Fibroblast of skin of left biceps (primary cell): ENCODE measurements at places on chromosomes 11 and 22.

DNA sequence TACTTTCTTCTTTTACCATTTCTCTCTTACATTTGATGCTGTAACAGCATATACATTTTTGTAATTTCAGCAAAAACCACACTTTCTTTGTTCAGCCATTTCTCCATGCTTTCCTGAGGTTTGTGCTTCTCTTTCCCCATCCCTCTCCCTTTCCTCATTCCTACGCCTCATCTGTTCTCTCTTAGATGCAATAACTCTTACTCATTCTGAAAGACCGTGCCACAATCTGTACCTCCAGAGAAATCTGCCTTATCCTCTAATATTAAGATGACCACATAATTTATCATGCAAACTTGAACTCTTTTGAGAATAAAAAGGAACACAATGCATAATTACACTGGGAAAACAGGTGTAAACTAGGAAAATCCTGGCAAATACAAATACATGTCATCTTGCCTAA is 588.9 kb downstream of the JRKL start:
- DNase-seq, result no peak

- DNase-seq, result peak; percentile 99
Measured at GRCh38 chr11:12075822-12076821, 34.3 kb upstream of the MICAL2 start.

DNA sequence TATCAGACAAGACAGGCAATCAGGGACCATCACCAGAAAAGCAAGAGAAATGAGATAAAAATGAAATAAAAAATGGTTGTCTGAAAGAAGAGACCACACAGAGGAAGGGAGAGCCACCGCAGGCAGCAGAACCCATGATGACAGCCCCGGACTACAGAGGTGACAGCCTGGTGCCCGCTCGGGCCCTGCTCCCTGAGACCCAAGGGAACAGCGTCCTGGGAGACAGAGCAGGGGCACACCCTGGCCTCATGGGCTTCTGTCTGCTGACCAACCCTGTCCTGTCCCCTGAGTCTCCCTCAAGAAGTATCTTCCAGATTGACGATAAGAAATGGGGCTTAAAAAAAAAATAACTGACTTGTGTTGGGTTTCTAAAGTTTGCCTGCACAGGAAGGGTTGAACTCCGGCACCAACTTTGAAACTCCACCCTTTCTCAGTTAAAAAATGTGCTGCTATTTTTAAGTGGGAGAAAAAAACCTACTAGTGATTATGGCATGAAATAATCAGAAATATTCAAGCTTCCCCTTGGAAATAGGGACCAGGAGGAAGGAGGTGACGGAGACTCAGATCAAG is 70.1 kb upstream of the TTLL12 start:
- no peak for DNase-seq

- DNase-seq, result no peak
Measured at GRCh38 chr11:1549338-1550330, 22.4 kb downstream of the DUSP8 start.

- DNase-seq, result no peak
Measured at GRCh38 chr22:45903355-45904135, 73.4 kb downstream of the WNT7B start.

- no peak for DNase-seq
Measured at GRCh38 chr11:111466615-111467014, 45.6 kb downstream of the BTG4 start.

- DNase-seq, result no peak
Measured at GRCh38 chr11:84384731-84385130, 1098.6 kb upstream of the CCDC90B start.

- no peak for DNase-seq
Measured at GRCh38 chr11:7905961-7906429, 25.1 kb downstream of the OR10A6 start.

- no peak for DNase-seq
Measured at GRCh38 chr11:93718057-93718563, 23.2 kb downstream of the TAF1D start.

DNA sequence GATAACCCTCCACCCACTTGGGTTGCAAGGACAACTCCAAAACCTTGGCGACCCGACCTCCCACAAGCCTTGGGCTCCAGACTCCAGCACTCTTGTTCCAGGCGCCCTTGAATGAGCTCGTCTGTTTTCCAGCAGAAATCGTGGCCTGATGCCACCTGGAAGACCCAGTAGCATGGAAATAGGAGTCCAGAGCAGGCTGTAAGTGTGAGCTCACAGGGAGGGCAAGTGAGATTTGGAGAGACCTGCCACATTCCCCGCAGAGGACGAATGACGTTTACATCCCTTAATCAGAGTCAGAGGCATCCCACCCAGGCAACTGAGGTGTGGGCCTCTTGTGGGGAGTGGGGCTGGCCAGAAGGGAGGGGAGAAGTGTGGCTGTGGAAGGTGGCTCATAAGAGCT is 71.9 kb downstream of the LDLRAD3 start:
- DNase-seq, result no peak

GRCh38 chr11:116525961-116526495 is 246.8 kb downstream of the BUD13 start:
- DNase-seq, result no peak

DNA sequence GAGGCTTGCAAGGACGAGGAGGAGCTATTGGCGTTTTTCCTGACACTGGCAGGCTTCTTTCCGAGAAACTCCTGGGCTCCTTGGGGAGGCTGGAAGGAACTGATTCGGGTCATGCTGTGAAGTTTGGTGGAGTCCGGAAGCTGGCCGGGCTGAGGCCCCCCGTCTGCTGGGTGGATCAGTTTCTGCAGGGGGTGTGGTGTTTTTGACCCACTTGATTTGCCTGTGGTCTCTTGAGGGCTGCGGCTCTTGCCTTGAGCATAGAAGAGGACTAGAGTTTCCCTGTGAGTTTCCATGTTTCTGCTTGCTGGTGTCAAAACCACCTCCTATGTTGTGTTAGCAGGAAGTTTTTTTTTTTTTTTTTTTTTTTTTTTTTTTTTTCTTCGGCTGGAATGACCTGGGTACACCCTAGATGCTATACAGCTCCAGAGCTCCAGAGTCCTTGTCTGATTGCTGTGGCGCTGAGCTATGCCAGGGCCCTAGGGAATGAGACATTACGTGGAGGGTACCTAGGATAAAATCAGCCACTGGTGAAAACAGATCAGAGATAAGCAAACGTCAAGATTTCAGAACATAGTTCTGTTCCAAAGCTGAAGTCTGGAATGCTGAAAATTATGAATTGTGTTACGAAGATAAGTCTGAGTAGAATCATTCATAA is 728 bp downstream of the TBC1D22A start:
- no peak for DNase-seq

- DNase-seq, result no peak
Measured at GRCh38 chr11:59810911-59811259, 307 bp upstream of the MRPL16 start.

GRCh38 chr11:86408845-86409244 is 34.2 kb downstream of the CCDC81 start:
- DNase-seq, result no peak

DNA sequence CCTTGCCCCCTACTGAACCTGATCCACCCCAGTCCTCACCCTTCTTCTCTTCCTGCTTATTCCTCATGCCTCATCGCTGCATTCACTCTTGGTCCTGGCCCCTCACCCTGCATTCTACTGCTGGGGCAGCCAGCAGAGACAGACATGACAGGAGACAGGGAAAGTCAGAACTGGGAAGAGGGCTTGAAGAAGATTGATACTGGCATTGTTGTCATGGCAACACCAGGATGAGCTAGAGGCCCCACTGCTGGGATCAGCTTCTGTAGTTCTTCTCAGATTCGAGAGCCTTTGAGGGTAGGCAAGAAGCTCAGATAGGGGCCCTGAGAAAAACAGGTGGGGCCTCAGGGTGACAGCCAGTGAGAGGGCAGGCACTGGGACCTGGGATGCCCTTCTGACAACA is 264.3 kb downstream of the MIAT start:
- no peak for DNase-seq

DNA sequence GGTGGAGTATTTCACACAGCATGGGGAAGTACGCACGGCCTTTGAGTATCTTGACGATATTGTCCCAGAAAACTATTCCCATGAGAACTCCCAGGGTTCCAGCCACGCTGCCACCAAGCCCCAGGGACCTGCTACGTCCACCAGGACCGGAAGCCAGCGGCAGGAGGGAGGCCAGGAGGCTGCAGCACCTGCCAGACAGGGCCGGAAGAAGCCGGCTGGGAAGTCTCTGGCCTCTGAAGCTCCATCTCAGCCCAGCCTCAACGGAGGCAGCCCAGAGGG is 32.6 kb downstream of the IGHMBP2 start:
- DNase-seq, result no peak

DNA sequence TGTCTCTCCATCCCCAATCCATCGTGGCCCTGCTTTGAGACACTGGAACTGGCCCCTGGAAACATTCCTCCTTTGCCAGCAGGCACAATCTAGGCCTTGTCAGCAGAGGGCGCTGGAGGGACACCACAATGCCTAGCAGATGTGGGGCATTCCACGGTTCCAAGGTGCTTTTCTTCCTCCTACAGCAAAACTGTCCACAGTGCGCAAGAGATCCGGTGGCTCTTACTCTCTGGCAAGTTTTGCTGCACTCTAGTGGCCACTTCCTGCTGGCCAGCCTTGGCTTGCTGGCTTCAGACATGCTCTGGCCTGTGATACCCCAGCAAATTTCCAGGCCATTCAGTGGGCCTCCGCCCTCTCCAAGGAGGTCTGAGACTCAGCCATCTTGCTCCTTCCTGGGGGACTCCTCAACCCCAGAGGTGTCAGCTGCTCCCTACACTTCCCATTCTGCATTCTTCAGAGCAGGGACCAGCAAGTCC is 17.1 kb upstream of the RBM4B start:
- peak; percentile 81 for DNase-seq

GRCh38 chr11:820655-821511 is 2.2 kb downstream of the PNPLA2 start:
- DNase-seq, result no peak

GRCh38 chr11:70710192-70710591 is 311.9 kb downstream of the CTTN start:
- no peak for DNase-seq

DNA sequence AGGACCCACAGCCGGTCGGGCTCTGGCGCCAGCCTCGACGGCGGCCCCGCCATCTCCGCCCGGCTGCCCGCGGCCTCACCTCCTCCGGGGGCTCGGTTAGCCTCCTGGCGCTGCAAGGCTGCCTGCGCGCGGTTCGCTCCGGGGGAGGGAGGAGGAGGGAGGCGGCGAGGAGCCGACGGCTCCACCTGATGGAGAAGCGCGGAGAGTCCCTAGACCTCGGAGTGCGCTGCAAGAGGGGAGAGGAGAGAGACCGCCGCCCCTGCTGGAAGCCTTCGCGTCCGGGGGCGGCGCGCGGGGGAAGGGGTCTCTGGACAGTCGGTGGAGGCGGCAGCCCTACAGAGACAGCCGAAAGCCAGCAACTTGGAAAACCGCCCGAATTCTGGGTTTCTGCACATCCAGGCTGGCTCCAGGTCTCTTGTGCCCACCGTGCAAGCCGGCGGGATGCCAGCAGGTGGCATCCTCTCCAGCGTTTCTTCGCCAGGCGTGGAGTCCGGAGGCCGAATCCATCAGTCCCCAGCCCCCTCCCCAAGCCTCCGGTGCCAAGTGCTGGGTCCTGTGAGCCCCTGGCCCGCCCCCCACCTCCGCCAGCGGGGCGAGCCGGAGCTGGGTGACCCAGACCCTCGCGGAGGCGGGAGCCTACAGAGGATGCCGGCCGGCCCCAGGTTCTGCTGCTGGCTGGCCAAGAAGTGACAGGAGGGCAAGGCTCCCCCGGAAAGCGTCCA is 2.9 kb upstream of the KIRREL3 start:
- no peak for DNase-seq

DNA sequence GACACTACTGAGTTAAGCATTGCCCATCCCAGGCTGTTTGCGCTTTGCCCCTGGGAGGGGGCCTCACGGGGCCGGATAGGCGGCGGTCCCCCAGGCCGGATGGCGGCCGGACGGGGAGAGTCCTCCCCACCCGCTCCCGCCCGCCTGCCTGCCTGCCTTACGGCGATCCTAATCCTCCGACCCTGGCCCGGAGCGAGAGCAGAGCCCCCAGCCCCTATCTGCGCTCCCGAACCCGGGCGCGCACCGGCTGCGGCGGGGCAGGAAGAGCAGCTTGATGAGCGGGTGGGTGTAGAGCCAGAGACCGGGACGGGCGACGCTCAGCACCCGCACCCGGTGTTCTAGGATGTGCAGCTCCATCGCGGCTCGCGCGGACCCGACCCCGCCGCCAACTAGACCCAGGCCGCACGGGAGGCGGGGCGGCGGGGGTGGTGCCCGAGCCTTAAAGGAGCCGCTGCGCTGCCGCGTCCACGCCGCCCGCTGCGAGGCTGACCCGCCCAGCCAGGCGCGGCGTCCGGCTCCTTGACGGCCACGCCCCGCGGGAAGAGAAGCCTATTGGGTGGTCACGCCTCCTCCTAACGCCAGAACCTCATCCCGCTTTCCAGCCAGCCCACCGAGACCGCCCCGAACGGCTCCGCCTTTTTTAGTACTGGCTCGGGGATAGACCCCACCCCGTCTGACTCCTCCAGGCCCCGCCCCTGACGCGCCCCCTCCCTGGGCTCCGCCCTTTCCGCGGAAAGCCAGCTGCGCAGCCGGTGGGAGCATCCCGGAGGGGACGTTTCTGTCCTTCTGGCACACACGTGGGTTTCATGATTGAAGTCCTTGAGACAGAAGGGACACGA is at the start of gene CASTOR1:
Gene CASTOR1 (minus strand): TSS at position 365 of the 839 bp plus-strand sequence. CDS start 8 bp downstream, at position 357.
- DNase-seq, result peak; percentile 90

- no peak for DNase-seq
Measured at GRCh38 chr11:77096591-77097019, 6.0 kb upstream of the OMP start.

- DNase-seq, result no peak
Measured at GRCh38 chr11:62858201-62858600, 18.8 kb upstream of the WDR74 start.

DNA sequence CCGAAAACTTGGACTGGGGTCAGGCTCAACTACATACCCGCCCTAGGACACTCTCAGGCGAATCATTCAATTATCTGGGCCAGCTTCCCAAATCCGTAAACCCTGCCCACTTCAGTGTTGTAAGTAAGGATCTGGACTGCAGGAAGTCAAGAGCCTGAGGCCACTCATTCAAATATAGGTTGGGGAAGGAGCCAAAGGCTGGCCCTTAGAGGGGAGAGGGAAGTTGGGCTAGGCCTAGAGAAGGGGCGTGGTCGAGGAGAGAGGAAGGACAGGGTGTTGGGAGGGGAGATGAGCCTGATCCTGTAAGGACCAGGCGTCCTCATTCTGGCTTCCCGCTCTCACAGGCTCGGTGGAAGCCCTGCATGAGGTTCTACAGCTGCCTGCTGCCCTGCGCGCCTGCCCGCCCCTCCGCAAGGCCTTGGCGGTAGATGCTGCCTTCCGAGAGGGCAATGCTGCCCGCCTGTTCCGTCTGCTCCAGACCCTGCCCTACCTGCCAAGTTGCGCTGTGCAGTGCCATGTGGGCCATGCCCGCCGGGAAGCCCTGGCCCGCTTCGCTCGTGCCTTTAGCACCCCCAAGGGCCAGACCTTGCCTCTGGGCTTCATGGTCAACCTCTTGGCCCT is 3.0 kb downstream of the SAC3D1 start:
- no peak for DNase-seq

DNA sequence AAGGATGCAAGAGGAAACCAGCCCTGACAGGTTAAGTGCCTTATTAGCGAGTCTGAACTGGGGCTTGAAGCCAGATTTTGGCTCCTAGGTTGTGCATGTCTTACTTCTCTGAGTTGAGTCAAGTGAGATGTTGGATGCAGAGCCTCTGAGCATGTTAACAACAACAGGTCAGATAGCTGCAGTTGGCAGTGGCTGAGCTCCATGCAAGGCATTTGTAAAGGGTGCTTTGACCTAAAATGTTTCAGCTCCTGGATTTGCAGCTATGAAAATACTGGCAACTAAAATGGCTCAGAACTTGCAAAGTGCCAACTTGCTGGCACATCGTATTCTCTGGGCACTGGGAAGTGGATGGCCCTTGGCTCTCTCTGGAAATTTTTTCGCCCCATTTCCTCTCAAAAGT is 16.4 kb upstream of the CSRP3 start:
- DNase-seq, result no peak
